ENCODE measurements at places on chromosomes 3 and 15.

DNA sequence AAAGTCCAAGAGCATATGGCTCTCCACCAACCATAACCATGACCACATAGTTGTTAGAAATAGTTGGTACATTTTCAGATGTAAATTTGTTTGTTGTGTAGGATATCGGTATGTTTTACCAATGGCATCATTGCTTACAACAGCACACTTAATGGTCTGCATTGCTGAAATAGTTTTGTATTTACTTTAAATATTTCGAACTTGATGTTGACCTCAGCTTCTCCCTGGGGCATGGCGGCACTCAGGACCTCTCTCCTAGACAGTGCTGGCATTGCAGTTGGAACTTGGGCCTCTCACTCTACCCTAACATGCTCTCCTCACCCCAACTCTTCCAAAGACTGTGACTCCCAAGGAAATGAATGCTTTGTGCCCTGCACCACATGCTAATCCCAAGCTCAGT lies 5.0 kb downstream of the SLC22A13 start:
- DNase-seq: no peak

GRCh38 chr3:112379020-112379690 lies 46.2 kb downstream of the CD200 start:
- DNase-seq: no peak

DNA sequence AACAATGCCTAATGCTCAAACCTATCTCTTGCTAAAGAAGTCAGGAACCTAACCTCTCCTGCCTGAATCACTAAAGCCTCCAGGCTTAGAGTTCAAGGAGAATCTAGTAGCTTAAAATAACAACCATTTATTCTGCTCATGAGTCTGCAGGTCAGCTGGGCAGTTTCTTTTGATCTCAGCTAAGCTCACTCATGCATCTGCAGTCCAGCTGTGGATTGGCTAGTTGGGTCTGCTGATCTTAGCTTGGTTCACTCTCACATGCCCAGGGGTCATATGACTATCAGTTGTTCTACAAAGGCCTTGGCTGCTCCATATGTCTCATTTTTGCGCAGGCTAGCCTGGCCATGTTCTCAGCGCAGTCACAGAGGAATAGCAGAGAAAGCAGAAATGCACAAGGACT lies 109.2 kb upstream of the STT3B start:
- DNase-seq: no peak

- DNase-seq: no peak
These were observed 57.0 kb downstream of the ARHGEF26 start for GRCh38 chr3:154178172-154178571.

GRCh38 chr3:34056181-34056910 lies 257.9 kb downstream of the PDCD6IP start:
- DNase-seq: no peak

Data from neuronal stem cell (in vitro differentiated cells).